ENCODE measurements at places on chromosomes 13 and 19.

GRCh38 chr13:46996316-46997030 lies 99.6 kb upstream of the HTR2A start:
- DNase-seq: no peak

DNA sequence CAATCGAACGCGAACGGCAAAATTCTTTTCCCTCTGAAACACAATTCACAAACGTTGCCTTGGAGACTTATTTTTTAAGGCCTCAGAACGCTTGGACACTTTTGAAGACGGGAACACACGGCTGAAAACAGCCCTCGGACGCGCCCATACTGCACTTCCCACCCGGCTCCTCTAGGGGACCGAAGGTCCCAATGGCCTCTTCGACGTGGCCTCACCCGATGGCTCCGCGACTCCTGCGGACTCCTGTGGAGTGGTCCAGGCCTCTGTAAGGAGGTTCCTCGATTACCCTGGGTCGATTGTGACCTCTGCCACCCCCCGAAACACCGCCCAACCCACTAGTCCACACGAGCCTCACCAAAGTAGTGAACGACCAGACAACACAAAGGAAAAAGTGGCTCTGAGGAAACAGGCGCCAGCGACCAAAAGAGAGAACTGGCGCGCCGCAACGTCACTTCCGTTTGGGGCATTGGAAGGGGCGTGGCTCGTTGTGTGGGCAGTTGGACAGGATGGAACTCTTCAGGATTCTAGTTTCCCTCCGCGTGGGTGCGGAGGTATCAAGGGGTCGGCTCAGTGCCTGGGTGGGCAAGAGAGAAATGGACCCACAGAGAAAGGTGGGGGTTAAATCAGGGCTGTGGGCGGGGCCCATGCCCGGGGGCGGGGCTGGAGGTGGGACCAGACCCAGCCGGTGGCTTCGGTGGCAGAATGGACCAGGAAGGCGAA lies at the start of gene ZNF560:
ZNF560 (minus strand) TSS at position 434 of the 720 bp plus-strand sequence. CDS start 23,303 bp downstream, outside the sequence.
- DNase-seq: no peak

DNA sequence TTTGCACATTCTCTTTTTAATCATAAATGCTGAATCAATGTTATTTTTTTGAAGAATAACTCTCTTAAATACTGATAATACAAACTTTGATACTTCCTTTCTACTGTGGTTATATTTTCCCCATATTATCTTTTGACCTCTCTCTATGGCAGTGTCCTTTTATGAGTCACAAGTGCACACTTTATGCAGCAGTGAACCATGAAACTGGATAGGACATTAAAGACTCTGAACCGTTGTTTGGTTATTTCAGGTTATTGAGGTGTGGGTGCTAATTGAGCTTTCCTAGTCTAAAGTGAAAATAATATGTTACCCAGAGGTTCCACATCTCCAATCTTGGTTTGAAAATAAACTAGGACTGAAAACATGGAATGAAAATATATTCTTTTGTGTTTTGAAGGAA lies 71.4 kb downstream of the DGKH start:
- no peak for DNase-seq

DNA sequence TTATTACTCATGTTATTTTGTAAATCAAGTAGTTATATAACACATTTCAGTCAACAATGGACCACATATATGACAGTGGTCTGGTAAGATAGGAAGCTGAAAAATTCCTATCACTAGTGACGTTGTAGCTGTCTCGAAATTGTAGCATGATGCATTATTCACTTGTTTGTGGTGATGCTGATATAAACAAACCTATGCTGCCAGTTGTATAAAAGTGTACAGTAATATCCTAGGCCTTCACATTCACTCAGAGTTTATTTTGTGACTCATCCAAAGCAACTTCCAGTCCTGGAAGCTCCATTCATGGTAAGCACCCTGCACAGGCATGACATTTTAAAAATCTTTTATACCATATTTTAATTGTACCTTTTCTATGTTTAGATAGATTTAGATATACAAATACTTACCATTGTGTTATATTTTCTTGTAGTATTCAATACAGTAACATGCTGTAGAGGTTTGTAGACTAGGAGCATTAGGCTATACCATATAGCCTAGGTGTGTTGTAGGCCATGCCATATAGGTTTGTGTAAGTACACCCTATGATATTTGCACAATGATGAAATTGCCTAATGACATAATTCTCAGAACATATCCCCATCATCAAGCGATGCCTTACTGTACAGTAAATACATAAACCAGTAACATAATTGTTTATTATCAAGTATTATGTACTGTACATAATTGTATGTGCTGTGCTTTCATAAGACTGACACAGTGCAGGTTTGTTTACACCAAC lies 49.3 kb downstream of the IFT88 start:
- DNase-seq: no peak

- DNase-seq: no peak
Observed at GRCh38 chr13:103523858-103524257, 457.6 kb upstream of the SLC10A2 start.

- no peak for DNase-seq
Observed at GRCh38 chr19:39867133-39867532, 21.0 kb upstream of the FBL start.

- peak; percentile 97 for DNase-seq
Observed at GRCh38 chr19:1113030-1113985, 9.5 kb downstream of the GPX4 start.
